ENCODE measurements at places on chromosomes 4 and X.
A peak's percentile ranks its signal among the peaks of the same experiment; 100 is the strongest.

- no peak for DNase-seq
These were observed 82.2 kb downstream of the APBB2 start for GRCh38 chr4:41132055-41132683.

- no peak for DNase-seq
These were observed 16.6 kb downstream of the AMER1 start for GRCh38 chrX:64188901-64189300.

DNA sequence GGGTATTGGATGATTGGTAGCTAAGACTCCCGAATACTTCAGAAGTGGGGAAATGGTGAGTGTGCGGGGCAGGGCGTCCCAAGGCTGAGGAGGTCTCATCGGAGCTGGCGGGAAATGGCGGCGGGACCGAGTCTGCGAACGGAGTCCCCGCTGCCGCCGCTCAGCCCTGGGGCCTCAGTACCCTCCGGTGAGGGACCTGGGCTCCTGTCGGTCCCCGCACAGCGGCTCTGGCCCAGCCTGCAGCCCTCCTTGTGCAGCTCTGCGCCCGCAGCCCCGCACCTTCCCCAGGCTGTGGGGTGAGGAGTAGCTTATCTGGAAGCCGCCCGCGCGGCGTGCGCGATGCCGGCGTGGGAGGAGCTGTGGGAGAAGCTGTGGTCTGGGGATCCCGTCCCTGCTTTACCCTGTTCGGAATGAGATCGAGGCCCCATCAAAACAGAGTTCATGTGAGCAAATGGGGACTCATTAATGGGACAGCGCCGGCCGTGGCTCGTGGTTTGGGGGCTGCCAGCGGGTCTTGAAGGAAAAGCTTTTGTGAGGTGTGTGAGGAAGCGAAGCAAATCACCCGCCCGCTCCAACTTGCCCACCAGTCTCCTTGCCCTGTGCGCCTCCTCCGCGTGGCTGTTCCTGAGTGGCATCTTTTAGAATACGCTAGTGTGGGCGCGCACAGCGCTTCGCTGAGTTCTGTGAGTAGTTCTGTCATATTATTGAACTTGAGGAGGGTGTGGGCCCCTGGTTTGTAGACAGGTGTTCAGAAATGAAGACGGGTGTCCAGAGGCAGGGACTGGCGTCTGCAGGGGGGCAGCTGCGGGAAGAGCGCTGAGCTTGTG is 531 bp downstream of the ZNF141 start:
- peak; percentile 19 for DNase-seq

DNA sequence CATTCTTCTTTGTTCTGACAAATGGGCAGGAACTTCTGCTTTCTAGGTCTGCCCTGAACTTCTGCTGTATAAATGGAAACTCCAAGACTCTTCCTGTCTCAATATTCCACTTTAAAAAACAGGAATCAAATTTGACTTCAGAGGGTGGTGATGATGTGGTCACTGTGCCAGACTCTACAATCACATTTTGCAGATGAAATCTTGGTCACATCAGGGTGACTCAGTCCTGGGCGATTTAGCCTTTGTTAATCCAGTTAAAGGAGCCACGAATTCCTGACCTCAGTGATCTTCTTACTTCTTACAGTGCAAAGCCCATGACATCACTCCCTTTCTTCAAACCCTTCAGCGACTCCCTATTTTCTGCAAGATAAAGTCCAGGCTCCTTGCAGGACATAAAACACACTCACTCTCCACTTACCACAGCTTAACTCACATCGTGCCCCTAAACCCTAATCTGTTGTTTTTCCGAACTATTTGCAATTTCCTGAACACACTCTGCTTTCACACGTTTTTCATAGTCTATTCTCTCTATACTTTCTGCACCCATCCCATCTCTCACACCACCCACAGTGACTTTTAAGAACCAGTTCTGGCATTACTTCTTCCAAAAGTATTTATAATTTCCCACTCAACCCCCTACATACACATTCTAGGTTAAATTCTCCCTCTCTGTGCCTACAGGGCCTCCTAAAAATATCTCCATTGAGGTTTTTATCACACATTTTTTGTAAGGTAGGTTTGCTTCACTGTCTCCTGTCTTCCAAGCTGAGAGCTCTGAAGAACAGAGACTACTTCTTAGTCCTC is 11.1 kb downstream of the GASK1B start:
- peak; percentile 80 for DNase-seq

GRCh38 chr4:70902577-70903290 is 565 bp downstream of the MOB1B start:
- DNase-seq = peak; percentile 38

- no peak for DNase-seq
These were observed 735.8 kb upstream of the ATOH1 start for GRCh38 chr4:93092765-93093164.

DNA sequence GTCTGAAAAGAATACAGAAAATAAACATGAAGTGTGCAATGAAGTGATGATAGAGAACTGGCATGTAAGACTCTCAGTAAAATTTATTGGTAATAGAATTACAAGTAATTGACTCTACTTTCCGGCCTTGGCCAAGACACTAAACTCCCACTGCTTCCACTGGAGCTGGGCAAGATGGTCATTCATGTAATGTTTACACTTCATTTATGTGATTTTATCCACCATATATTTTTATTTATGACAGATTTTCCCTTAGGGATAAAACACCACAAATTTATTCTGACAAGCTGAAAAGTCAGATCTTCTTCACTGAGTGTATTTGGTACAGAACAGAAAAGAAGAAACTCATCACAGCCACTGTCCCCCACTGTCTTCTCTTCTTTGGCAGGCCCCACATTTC is 191.9 kb downstream of the SLC39A8 start:
- DNase-seq = no peak

DNA sequence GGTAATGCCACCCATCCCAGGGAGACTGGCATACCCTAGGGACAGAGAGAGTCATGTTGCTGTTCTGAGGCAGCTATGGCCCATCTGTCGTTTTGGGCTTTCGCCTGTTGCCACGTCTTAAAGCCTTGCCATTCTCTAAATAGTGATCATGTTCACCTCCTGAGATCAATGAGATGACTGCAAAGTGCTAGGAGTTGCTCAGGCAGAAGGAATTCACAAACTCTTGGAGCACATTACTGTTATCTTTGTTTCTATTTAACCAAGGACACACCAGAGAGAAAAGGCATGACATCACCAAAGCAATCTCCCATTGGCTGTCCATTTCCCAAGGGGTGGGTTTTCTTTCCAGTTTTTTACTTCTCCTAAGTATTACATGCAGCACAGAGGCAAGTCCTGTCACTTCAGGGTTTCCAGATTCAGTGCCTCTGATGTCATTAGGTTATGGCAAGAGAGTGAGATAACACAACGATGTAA is 37.1 kb upstream of the SETD7 start:
- DNase-seq = peak; percentile 84

Measured in fibroblast of skin of scalp (primary cell).